ENCODE measurements at places on chromosomes 7 and 10. TPM values are rescaled to one million over a fixed set of nuclear protein-coding genes. Genes with fewer than 3 reads are reported as not detected.

TMEM270 gene
- total RNA-seq: not detected

FZD1 gene
- total RNA-seq: 36.1 TPM

BICC1 gene
- 24.3 TPM for total RNA-seq

DNA sequence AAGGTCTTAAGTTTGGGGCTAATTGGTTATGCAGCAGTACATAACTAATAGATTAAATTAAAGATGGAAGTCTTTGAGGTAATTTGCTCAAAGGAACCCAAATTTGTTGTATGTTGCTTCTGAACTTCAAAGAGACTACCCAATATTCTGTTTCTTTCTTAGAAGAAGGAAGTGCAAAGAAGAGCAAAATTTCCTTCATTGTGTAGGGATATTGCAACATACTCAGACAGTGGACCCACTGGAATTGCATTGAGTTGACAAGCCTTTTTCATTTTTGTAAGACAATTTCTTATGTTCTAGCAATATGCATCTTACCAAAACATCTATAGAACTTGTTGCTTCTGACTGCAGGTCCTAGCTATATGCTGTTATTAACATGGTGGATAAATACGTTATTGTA, 527.8 kb downstream of the SH2D4B start:
- DNase-seq: no peak

DNA sequence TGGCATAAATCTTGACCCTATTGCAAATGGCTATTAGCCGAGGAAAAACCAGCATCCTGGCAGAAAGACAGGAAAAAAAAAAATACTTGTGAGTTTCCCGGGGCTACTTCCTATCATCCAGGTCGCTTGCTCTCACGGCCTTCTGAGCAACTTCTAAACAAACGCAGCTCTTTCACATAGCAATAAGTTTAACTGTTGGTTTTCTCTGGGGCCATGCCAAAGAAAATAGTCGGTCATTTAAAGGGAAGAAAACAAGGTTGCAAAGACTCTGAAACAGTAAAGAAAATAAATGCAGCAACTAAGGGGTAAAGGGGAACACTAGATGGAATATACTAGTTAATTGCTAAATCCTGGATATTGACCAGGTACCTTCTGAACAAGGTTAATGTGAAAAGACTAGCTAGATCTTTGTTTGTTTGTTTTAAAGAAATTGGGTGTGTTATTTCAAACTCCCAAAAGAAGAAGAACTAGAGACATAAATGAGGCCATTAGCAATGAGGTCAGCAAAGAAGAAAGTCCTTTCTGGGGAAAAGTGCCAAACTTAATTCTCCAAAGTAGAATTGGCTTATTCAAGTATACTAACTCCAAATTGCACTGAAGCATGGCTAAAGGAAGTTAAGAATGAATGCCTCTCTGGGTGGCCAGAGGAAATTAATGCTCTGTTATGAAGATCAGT, 54.2 kb downstream of the SLC39A12 start:
- DNase-seq: no peak

DNA sequence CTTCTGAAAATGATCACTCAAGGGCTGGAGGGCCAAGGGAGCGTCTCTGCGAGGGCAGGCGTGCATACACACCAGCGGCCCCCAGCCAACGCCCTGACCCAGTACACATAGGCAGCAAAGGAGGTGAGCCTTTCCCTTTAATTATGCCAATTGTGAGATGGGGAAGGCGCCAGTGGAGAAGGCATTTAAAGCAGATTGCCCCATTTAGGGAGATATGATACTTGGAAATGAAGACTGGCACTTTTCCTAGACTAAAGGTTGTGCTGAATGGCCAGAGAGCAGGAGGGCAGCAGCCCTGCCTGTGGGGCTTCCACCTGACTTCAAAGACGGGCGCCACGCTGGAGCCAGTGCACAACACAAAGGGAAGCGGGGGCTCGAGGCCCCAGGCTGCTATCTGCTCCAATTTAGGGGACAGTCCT, 24.1 kb downstream of the HIPK2 start:
- DNase-seq: no peak

DNA sequence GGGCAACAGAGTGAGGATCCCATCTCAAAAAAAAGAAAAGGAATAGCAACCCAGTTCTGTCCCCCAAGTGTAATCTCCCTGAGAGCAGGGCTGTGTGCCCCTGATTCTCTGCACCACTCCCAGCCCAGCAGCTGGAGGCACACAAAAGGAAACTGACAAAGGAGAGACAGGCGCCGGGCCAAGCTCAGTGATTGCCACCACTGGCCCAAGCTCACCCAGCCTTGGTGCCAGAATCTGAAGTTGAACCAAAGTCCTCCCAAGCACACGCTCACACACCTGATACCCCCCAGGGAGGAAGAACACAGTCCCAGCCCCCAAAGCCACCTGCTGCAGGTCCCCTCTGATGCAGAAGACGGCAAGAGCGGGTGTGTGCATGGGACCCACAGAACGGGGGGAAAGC, 50.3 kb downstream of the TNRC18 start:
- no peak for DNase-seq

DNA sequence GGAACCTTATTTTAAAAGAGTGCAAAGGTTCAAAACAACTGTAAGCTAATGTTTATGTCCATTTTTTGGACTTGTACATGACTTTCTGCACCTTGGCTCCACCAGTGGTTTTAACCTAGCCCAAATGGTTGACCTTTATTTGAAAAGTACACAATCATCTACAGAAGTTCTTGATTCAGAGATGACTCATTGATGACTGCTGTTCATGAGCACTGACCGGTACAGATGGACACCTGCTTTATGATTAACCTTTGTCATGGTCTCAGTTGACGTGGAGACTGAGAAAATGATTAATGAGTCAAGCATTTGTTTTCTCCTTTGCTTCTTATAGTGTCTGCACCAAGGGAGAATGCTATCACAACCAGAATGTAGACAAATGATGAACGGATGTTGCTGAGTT, 55.7 kb upstream of the PTER start:
- DNase-seq: no peak

GRCh38 chr7:157358041-157358752, 21.4 kb downstream of the DNAJB6 start:
- no peak for DNase-seq

- DNase-seq: no peak
These were observed 7.6 kb upstream of the BPGM start for GRCh38 chr7:134639061-134639460.

DNA sequence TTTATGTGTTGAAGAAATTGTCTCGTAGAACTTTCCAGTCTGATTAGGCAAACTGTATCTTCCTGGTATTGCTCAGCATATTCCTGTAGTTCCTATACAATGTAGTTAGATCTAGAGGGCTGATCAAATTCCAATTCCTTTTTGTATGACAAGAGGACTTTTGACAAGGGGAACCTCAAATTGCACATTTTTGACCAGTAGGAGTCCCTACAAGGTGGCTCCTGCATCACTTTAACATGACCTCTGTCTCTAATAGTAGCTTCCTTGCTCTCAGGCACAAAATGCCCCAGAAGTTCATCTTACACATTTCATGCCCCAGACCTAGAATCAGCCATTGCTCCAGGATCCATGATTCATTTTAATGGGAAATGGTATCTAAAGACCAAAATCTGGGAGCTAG, 18.7 kb downstream of the HERPUD2 start:
- DNase-seq: no peak

- no peak for DNase-seq
These were observed 39.4 kb downstream of the COL28A1 start for GRCh38 chr7:7496311-7496710.

- DNase-seq: no peak
These were observed 25.0 kb downstream of the LHPP start for GRCh38 chr10:124486635-124487034.

DNA sequence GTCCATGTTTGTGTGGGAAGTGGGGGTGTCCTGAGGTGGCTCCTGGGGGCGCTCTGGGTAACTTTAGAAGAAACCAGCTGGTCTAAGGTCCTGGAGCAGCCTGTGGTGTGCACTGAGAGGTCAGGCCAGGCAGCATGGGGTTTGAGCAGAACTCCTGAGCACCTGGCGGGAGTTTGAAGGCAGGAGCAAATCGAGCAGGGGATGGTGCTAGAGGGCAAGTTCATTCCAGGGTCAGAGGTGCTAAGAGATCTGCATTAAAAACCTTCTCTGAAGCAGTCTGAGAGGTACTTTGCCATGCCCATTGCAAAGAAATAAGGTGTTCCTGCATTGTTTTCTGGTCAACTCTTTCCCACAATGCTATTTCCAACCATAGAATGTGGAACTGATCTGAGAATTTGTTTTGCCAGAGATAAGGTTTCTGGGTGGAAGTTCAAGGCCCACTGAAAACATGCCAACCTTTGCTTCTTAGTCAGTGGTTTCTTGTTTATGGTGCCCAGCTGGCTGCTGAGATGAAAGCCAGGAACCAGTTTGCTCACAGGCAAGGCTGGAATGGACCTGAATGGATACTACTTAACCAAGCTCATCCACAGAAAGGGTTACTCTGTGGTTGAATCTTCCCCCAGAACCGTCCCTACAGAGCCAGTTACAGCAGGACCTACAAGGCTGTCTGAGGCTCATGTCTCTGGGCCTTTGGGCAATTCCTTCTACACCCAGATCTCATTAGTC, 136.3 kb upstream of the TMEM72 start:
- DNase-seq: no peak

GRCh38 chr10:22363305-22363704, 18.0 kb downstream of the SPAG6 start:
- no peak for DNase-seq

GRCh38 chr10:14004536-14004935, 326.2 kb downstream of the FRMD4A start:
- no peak for DNase-seq

Measured in breast epithelium (tissue), 4 donors.